ENCODE measurements at places on chromosomes 11 and 22. TPM values are rescaled to one million over a fixed set of nuclear protein-coding genes. Genes with fewer than 3 reads are reported as not detected.
A peak's percentile ranks its signal among the peaks of the same experiment; 100 is the strongest.

MS4A14 gene
- total RNA-seq: not detected

ARRB1 gene
- 0.64 TPM for total RNA-seq

DNA sequence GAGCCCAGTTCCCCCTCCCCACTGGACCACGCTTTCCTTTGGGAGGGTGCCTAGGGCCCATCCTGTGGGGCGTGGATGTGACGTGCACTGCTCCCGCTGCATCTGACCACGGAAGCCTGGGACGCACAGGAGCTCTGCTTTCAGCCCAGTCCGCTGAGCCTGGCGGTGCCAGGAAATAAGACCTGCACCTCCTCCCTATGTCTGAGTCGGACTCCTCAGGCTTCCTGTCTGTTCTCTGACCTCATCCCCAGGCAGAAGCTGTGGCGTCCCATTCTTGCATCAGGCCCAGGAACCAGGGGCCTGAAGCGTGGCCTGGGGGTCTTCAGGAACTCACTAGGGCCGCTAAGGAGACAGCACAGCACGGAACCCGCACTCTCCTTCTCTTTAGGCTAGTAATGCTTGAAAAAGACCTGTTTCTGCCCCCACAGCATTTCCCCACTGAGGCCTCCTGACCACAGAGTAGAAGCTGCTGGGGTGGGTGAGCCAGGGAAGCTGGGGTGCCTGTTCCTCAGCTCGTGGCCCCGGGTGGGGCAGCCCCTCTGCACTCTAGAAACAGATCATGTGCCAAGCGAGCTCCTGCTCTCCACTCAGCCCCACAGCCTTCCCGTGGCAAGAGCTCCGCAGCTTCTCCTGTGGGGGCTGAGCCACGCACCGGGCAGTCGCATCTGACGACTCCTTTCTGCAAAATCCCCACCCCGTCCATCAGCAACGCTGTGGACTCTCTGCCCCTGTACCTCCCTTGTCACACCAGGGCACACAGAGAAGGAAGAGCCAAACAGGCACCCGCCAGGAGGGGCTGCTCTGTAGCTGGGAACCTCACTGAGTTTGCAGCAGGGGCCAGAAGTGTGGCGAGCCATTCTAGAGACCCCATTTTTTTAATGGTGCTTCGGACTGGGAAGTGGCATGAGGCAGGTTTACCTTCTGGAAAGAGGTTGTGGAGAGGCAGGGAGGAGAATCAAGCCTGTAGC is 22.6 kb downstream of the MOV10L1 start:
- DNase-seq: peak; percentile 52

DNAJB7 gene
- not detected for total RNA-seq

DNA sequence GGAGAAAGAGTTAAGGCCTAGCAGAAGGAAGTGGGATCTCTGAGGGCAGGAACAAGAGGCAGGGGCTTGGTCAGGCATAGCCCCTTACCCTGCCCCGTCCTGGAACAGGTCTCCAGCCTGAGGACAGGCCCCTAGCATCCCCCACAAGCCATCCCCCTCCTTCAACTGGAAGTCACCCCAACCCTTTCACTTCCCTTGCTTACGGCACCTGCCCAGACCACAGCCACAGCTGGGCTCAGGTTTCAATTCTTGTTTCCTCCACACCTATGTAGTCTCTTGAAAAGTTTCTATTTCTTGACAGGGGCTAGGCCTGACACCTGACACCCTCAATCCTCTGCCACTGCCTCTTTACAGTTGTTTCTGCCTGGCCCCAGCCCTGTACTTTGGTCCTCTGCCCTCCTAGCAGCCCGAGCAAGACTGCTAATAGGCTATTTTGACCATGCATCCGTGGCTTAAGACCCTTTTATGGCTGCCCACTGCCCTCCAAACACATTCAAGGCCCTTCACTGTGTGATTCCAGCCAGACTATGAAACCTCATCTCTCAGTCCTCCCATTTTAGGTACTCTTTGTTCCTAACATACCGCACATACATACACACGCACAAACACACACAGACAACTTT is 10.9 kb upstream of the FCHSD2 start:
- DNase-seq: no peak

GRCh38 chr22:22684580-22685561 is 40.5 kb downstream of the GGTLC2 start:
- no peak for DNase-seq

- no peak for DNase-seq
Measured at GRCh38 chr22:35367331-35367886, 13.5 kb upstream of the HMOX1 start.

GRCh38 chr22:28430466-28431025 is 249.1 kb downstream of the TTC28 start:
- DNase-seq: no peak

IL10RA gene
- total RNA-seq: not detected

DNA sequence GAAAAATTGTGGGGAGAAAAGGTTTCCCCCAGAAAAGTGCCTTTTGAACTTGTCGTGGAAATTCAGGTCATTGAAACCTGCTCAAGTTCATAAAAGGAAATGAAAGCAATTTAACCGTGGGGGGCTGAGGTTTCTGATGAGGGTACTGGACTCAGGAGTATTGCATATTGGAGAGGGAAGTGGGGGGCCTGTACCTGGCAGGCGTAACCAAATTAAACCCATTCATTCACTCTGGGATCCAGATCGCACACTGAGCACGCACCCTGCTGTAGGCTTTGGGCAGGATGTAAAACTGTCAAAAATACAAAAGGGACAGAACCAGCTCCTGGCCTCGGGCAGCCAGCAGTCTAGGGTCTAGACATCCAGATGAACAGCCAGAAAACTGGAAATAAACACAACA is 1517.4 kb downstream of the BRD1 start:
- DNase-seq: no peak

CASP5 gene
- total RNA-seq: not detected

DNA sequence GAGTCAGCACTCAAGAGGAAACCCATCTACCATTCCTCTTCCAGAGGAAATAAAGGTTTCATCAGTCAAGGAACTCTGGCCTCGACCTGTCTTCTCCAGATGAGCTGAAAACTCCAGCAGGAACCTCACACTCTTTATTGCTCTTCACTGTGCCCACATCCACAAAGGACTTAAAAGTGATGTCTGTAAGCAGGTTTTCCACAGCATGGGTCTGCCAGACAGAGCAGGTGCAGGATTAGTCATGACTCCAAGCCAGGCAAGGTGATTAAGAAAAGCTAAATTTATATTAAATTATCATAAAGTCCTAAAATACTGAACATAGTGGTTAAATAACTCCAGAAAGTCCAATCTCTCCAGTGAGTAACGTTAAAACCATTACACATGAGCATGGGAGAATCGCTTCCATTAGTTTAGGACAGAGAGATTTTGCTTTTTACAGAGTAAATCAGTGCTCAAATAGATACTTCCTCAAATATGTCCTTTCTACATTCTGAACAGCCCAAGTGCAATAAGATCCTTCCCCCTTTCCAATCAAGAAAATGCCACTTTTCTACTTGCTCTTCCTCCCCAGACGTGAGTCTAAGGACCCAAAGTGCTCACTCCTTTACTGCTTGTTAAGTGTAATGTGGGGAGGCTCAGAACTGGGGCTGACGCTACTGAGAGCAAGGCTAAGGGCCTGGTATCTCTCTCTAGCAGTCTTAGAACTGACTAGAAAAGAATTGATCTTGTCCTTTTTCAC is 10.7 kb upstream of the CKAP5 start:
- DNase-seq: no peak

- DNase-seq: no peak
Measured at GRCh38 chr11:100785148-100785983, 98.3 kb downstream of the ARHGAP42 start.

ASPHD2 gene
- 3.4 TPM for total RNA-seq

GRCh38 chr11:11960687-11961086 is 47.7 kb downstream of the DKK3 start:
- no peak for DNase-seq

FXYD6 gene
- total RNA-seq: not detected

DNA sequence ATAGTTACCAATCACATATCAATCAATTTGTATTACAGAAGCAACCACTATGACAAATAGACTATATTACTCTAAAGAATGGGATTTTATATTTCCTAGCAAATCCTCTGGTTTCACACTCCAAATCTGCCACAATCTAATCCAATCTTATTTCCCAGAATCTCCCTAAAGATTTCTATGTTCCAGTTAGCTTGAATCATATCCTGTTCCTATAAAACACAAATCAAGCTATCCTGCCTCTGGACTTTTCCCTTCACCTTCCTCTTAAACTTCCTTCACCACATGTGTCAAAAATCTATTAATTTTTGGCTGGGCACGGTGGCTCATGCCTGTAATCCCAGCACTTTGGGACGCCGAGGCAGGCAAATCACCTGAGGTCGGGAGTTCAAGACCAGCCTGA is 50.0 kb downstream of the PIK3C2A start:
- DNase-seq: no peak

GPR83 gene
- total RNA-seq: under 0.01 TPM

KCNK4 gene
- total RNA-seq: not detected

DNA sequence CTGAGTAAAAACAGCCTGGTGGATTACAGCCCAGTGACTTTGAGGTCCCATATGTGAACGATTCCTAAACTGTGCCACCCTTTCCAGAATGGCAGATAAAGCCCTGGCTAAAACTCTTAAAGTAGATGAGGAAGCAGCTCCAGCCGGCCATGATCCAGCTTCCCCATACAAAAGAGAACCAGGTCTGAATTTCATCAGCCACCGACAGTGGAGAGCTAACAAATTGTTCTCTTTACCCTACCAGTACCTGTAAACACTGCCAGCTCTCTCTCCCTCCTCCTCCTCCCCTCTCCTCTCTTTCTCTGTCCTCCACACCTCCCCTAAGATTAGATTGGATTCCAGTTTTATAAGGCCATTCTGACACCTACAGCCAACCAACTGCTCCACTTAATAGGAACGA is 176.9 kb downstream of the DSCAML1 start:
- DNase-seq: no peak

GRAP2 gene
- not detected for total RNA-seq

DNA sequence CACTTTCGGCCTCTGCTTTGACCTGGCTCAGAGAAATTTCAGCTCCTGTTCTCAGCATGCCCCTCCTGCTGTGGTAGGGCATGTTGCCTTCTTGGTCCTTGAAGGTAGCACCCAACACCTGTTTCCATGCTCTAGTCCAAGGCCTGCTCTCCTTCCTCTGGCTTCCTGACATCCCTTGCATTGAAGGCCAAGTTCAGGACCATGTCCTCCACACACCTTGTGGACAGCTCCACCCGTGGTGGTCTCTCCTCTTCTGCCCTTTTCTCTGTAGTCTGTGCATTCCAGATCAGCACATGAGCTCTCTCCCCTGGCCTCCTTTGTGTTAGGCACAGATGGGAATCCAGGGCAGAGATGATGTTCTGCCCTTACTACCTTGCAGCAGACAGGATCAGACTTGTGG is 225.3 kb downstream of the ADAMTS15 start:
- no peak for DNase-seq

CELSR1 gene
- total RNA-seq: 39.0 TPM

DNA sequence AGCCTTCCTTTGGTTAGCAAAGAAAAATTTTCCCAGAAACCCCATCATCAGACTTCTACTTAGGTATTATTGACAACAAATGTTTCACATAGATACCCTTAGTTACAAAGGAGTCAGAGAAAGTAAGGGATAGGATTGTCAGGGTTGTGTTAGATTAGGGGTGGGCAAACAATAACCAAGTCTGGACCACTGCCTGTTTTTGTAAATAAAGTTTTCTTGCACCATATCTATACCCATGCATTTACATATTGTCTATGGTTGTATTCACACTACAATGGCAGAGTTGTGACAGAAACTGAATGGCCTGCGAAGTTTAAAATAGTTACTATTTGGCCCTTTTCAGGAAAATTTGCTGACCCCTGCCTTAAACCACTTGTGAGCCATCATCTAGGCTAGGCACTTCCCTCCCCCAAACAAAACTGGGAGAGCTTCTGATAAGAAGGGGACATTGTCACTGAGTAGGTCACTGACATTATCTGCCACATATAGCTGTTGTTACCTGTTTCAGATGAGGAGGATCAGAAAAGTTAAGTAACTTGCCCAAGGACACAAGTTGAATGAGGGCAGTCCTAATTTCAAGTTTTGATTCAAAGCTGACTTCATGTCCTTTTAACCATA is 40.7 kb upstream of the TMEM135 start:
- DNase-seq: no peak

CALCB gene
- 0.53 TPM for total RNA-seq

FGF3 gene
- not detected for total RNA-seq

- no peak for DNase-seq
Measured at GRCh38 chr11:114301927-114302326, 5.7 kb downstream of the NNMT start.

PHLDA2 gene
- 11.9 TPM for total RNA-seq

GLYAT gene
- not detected for total RNA-seq

LGR4 gene
- 12.3 TPM for total RNA-seq

- DNase-seq: peak; percentile 10
Measured at GRCh38 chr22:39674536-39674935, 104.0 kb downstream of the CACNA1I start.

DNA sequence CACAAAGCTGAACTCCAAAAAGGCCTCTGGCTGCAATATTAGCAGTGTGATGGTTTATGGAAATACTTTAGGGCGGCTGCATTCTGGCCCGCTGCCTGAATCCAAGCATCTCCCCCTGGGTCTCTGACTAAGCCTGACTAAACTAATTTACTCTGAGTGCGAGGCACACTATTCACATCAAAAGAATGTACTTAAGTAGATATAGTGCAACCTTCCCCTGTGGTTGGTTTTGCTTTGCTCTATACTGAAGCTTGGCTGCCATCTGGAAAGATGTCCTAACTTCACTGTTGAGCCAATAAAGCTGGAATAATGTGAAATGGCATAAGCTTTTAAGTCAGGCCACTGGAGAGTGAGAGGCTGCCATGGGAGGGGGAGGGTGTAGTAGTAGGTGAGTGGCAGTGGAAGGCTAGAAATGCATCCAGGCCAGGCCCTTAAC is 321.6 kb downstream of the AASDHPPT start:
- DNase-seq: peak; percentile 95

DNA sequence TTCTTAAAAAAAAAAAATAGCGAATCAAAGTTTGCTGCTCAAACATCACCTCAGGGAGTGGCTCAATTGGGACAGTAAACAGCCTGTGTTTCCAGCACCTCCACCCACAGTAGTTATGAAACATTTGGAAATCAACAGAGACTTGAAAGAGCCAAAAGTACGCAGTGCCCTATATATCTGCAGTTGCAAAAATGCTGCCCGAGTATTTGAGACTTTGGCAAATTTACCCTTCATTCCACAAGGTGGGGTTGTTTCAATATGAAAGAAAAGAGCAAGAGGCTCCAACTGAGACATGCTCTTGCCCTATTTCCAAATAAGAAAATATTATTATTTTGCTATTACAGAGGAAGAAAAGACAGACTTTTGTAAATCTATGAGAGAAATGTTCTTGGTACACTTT is 851.1 kb upstream of the RAG2 start:
- peak; percentile 62 for DNase-seq

- DNase-seq: no peak
Measured at GRCh38 chr11:62669420-62670161, 1.9 kb upstream of the UQCC3 start.

GRCh38 chr11:96143041-96143521 is 199.9 kb downstream of the MAML2 start:
- DNase-seq: no peak

OR8B12 gene
- not detected for total RNA-seq

- DNase-seq: no peak
Measured at GRCh38 chr11:10155793-10156490, 138.1 kb downstream of the SBF2 start.

- DNase-seq: no peak
Measured at GRCh38 chr22:37967147-37967546, 13.6 kb downstream of the POLR2F start.

Data from bronchial epithelial cell (primary cell).